ENCODE measurements at places on chromosomes 3 and 15.

DNA sequence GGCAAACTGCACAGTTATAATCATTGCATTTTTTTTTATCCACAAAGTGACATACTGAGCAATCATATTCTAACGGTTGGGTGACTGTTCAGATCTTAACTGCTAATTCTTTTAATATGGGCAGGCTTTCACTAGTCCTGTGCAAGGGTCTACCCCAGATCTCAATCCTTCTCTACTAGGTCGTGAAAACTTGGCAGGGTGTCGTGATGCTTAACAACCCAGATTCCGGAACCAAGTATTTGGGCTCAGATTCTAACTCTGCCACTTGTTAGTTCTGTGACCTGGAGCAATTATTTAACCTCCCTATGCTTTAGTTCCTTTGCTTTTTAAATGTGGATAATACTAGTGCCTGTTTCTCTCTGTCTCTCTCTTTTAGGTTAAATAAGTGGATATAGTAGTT is 16.4 kb upstream of the ALDH1A2 start:
- no peak for DNase-seq

- no peak for DNase-seq
These were observed 3.7 kb upstream of the ZBTB47 start for GRCh38 chr3:42649783-42650182.

DNA sequence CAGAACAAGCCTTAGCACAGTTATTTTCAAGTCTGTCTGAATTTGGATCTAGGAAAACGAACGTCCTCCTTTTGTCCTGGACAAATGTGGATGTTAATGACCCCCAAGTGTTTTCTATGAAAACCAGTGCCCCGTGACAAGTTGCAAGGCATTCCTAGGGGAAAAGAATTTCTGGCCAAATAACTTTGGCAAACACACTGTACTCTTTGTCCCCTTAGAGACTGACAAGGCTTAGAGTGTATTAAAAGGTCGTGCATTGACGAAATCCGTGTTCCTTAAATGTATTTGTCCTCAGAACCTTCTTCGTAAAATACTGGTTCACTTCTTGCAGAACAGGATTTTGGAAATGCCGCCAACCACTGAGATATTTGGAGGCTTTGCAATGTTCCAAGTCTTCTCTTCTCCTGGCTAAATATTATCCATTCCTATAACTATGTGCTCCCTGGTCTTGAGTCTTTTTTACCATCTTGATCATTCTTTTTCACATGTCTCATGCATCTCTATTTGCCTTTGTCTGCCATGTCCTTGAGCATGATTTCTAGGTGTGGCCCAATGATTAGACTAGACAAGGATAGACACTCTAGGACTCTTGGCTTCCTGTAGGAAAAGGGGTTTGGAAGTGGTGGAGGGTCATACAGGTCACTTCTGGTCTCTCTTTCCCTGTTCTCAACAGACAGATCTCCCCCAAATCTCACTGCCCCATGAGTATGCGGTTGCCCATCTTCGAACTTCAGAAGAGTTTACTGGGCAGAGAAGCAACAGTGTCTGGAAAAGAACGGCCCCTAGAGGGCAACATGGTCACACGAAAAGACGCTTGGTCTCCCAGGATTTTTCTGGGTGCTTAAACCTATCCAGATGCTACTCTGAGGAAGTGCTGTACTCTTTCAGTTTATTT is 117.5 kb downstream of the EDEM1 start:
- DNase-seq, result no peak

- no peak for DNase-seq
These were observed 142.8 kb downstream of the POLR2M start for GRCh38 chr15:57849317-57849716.

DNA sequence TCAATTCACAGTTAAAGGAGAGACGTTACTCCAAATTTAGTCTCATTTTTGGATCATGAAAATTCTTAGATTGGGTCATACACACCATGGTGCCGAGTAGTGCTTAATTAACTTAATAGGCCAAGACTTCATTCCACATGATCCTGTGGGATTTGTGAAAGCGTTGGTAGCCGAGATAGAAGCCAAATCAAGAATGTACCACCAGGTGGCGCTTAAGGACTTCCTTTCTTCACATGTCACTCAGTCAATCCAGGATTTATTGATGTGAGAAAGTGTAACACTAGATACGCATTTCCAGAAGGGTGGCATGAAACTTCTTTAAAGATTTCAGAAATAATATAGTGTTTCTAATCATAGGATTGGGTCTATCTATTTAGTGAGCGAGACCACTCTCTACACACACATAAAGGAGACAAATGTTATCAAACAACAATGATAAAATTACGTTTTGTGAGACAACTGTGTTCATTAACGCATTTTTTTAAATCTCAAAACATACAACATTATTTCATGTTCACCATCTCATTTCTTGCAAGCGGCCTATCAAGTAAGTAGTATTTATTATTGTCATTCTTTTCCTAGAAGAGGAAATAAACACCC is 436.1 kb downstream of the CHL1 start:
- peak; percentile 49 for DNase-seq

- no peak for DNase-seq
These were observed 547 bp downstream of the NUP210 start for GRCh38 chr3:13419505-13420044.

GRCh38 chr15:64349375-64349774 is 6.6 kb downstream of the CSNK1G1 start:
- no peak for DNase-seq

GRCh38 chr3:157754451-157754850 is 251.2 kb upstream of the VEPH1 start:
- no peak for DNase-seq

- DNase-seq, result no peak
These were observed 51.7 kb downstream of the SLC6A6 start for GRCh38 chr3:14453876-14454638.

- no peak for DNase-seq
These were observed 28.6 kb downstream of the PLEKHO2 start for GRCh38 chr15:64870353-64870752.

GRCh38 chr3:140294058-140294457 is 359.1 kb downstream of the CLSTN2 start:
- no peak for DNase-seq

DNA sequence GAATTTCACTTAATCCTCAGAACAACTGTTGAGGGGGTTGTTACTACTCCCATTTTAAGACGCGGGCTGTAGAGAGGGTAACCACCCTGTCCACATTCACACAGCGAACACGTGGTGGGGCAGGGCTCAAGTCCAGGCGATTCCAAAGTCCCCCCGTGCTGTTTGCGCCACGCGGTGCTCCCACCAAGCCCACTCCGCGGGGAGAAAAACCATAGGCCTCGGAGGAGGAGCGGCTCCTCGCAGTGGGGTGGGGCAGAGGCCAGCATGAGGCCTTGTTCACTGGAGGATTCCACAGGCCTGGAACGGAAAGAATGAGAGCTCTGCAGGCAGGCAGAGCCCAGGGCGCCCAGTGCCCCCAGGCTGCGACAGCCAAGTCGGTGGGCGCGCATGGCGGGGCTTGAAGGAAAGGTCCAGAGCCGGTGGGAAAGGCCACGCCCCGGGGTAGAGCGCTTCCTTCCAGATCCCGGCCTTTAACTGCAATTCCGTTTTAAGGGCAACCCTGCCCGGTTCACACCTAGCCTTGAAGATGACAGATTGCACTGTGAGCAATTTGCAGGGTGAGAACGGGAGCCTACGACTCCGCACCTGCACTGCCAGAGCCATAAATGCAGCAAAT is 161.8 kb upstream of the TBL1XR1 start:
- no peak for DNase-seq

GRCh38 chr3:189606774-189607173 is 24.4 kb upstream of the TP63 start:
- DNase-seq, result no peak

- DNase-seq, result no peak
These were observed 13.3 kb downstream of the TAFA4 start for GRCh38 chr3:68919000-68919399.

DNA sequence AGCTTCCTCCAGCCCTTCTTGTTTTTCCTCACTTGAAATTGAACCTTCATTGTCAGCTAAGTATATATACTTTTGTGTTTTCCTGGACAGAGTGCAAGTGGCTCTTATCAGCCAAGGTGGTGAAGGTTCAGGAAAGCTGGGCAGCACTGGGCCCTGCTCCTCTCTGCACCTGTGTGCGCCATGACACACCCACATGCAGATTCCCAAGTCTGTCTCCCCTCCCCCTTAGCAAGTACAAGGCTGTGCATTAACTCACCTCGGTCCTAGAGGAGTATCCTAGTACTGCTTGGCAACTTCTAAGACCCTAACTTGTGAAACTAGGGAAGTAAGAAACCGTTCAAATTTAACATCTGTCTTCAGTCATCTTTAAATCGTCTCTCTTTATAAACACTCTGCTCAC is 85.8 kb downstream of the SLC49A4 start:
- no peak for DNase-seq
